M059J (cell line): ENCODE measurements at places on chromosomes 1 and 21. TPM values are rescaled to one million over a fixed set of nuclear protein-coding genes. Genes with fewer than 3 reads are reported as not detected.

DNA sequence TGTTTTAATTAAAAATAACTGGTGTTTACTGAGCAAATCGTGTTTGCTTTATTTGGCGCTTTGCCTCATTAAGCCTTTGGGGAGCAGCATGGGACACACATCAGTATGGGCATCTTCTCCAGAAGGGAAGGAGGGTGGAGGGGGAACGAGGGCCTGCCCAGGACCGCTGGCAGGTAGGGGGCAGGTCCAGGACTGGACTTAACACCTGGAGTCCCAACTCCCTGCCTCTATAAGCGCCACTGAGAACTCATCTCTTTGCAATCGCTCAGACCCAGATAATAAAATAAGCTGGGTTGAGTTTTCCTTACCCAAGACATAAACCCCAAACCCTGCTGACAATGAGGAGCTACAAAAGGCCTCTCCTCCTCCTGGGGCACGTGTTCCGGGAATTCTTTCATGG, 15.1 kb downstream of the ABCG1 start:
- no peak for DNase-seq

GRCh38 chr1:6476483-6476882, 10.5 kb upstream of the TNFRSF25 start:
- DNase-seq = no peak

DNA sequence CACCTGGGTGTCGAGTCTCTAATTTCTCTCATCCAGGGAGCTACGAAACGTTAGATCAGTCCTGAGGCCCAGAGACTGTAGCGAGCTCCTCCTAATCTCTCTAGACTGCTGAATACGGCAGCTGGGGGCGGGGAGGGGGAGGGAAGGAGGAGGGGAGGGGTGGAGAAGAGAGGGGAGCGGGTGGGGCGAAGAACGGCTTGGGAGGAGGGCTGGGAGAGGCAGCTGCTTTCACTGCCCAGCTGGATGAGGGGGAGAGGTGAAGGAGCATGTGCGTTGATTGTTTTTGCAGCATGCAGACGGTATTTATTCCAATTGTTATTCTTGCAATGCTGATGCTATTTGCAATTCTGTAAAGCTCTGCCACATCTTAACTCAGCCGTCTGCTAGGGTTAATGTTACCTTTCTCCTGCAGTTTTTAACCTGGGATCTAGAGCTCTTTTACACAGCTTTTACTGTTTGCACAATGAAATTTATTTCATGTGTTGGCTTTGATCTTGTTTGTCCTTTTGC, 790 bp downstream of the DNAJC6 start:
- DNase-seq = no peak

DNA sequence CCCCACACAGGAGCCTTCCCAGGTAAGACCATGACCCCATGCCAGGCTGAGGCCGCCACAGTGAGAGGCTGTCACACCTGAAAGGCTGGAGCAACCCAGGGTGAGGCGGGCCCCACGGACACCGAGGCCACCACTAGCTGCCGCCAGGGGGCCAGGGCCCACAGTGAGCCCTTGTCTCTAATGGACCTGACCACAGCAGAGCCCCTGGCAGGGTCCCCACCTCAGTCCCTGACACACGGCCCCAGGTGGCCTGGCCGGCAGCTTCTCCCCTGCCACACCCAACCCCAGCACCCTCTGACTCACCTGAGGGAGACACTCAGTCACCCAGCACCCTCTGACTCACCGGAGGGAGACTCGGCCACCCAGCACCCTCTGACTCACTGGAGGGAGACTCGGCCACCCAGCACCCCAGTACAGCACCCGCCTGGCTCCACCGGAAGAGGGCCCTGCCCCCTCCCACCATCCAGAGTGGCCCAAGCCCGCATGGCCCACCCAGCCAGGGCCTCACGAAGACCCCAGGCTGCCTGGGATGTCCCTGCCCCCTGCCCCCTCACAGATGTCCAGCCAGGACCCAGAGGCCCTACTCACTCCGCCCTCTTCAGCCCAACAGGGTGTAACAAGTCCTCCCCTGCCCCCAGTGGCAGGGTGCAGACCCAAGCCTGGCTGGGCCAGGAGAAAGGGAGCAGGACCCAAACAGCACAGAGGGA, 4.4 kb downstream of the DVL1 start:
- peak; percentile 81 for DNase-seq

GRCh38 chr1:173276922-173277800, 70.0 kb upstream of the TNFSF4 start:
- no peak for DNase-seq

- no peak for DNase-seq
Measured at GRCh38 chr1:36367066-36367465, 18.7 kb downstream of the STK40 start.

DNA sequence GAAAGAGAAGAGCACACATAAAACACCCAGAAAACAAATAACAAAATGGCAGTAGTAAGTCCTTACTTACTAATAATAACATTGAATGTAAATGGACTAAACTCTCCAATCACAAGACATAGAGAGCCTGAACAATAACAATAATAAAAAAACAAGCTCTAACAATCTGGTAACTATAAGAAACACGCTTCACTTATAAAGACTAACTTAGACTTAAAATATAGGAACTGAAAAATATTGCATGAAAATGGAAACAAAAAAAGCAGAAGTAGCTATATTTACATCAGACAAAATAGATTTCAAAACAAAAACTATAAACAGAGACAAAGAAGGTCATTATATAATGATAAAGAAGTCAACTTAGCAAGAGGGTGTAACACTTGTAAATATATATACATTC, 83.1 kb upstream of the LYPLAL1 start:
- no peak for DNase-seq

GRCh38 chr1:83857103-83857502, 141.8 kb downstream of the TTLL7 start:
- peak; percentile 12 for DNase-seq

- DNase-seq = no peak
Measured at GRCh38 chr1:8356256-8357209, 38.6 kb downstream of the SLC45A1 start.

DNA sequence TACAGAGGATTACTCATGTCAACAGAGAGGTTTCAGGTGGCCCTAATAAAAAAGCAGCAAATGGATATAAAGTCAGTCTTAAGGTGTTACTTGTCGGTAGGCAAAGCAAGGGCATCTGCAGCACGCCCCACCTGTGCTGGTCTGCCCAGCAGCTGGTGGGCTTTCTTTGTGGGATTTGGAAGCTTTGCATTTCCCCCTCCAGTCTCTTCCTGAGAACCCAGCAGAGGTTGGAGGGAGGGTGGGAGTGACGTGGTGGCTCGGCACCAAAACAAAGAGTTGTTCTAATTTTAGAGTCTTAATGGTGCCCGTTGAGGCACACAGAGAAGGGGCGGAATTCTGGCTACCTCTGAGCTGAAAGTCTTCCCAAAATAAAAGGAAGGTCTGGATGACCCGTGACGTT, 4.8 kb upstream of the PCBP3 start:
- DNase-seq = no peak

DNA sequence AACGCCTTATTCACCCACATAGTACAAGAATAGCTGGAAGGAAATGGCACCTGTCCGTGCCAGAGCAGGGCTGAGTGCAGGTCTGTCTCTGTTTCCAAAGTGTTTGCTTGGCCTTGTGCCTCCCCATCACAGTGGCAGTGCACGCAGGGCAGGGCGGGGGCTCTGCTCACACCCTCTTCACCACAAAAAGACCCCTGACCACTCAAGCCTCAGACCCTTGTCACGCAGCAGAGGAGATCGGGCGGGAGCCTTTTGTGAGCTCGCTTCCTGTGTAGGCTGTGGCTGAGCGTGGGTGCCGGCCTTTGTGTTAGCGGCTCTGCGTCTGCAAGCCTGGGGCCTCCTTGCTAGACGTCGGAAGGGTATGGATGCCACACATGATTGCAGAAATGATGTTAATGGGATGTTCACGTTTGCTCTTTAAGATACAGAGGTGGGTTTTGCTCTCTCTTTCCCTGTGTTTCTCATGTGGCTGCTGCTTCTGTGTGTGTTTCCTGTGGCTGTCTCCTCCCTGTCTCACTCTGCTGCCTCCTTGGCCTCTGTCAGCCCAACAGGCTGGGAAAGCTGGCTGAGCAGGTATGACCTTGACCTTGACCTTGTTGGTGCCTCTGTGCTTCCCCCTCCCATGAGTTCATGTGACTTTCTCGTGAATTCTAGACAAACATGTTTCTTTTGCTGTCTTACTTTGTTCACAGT, 45.4 kb downstream of the S100B start:
- DNase-seq = no peak

DNA sequence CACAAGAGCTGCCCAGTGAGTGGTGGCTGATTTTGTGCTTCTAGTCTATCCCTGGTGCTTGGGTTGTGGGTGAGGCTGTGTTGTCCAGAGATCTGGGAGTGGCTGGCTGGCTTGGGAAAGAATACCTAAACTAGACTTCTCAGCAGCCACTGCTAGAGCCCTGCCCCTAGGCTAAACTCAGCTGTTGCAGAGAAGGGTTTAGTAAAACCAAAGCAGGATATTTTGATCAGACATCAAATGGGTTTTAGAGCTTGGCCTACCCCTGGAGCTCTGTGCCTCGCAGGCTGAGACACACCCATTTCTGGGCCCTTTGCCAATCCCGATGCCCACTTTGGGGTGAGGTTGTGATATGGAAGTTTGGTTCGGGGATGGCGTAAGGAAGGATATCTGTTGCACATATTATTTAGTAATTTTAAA, 88.5 kb downstream of the UCK2 start:
- DNase-seq = no peak

DNA sequence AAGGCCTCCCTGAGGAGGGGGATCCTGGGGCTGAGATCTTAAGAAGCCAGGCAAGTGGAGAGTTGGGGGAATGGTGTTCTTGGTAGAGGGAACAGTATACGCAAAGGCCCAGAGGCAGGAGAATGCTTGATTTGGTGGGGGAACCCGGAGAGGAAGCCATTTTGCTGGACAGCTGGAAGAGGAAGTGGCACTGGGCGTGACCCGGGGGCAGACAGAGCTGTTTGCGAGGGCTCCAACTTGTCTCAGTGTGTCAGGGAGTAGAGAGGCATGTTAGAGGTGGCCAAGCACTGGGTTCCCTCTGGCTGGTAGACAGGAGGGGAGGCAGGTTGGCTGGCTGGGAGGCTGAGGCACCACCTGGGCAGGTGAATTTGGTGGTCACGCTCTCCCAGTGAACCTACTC, 96.3 kb upstream of the ACTL8 start:
- DNase-seq = no peak

DNA sequence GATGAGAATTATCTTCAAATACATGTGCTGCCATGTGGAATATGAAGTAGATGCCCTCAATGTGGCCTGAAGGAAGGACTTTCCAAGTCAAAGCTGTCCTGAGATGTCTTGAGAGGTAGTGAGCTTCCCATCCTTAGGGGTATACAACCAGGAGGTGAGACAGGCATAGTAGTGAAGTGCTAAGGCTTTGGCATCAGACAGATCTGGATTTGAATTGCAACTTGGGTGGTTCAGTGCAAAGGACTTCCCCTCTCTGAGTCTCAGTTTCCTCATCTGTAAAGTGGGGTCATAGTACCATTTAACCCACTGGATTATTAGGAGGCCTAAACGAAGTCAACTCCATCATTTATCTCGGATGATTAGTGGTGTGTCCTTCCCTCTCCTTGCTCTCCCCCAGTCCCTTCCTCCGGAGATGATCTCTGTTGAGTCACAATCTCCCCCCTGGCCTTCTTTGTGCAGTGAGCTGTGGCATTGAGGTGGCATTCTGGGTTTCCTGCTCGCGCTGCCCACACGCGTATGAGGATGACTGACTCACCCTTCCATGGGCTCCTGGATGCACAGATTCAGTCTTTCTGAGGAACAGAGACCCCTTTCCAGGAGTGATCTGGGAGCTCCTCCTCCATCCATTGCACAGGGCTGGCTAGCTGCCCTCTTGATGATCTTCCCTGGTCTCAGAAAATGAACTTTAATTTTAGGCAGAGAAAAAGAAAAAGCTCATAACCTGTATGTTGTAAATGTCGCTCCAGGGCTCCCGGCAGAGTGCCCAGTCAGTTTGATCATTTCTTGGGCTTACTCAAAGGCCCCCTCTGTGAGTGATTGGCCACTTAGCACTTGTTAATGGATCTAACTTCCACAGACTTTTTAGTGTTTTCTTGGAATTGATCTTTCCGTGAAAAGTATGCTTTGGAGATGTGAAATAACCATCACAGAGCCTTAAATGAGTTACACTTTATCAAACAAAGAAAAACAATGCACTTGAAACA, 354.6 kb downstream of the PTPRU start:
- DNase-seq = peak; percentile 96

GRCh38 chr1:248849637-248850036, 9.2 kb downstream of the ZNF692 start:
- DNase-seq = no peak

DNA sequence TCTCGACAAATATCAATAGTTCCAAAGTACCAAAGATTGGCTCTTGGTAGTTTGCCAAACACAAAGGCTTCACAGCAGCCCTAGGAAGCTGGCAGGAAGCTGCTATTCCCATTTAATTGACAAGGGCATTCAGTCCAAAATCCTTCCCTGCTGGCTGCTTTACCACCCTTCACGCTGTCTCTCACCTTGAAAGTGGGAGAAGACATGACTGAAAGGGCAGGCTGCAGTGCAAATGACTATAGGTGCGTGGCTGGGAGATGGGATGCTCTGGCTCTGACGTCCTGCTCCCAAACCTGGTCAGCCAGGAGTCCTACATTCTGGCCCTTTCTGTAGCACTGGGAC, 3.8 kb upstream of the CSF1 start:
- DNase-seq = no peak

- DNase-seq = no peak
Measured at GRCh38 chr1:229554886-229555621, 3.5 kb downstream of the ABCB10 start.

GRCh38 chr1:114353262-114353661, 157.7 kb downstream of the TRIM33 start:
- peak; percentile 61 for DNase-seq

DNA sequence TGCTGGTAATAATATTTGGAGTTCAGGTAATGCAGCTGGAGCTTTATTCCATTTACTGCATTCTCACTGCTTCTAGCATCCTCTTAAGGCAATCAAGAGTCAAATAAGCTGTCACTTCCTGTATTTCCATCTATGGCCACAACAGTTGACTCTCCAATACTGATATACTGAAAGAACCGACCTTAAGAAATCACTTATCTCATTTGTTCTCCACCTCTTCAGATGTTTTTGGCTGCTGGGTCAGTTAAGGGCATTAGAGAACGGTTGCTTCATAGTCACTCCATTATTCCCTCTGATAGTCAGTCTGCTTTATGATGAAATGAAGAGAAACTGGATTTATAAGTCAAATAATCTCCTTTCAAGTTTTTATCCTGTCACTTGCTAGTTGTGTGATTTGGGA, 14.2 kb upstream of the RGS4 start:
- DNase-seq = no peak

NBL1 gene
- total RNA-seq = 30.7 and 36.9 TPM in 2 replicates

GPR37L1 gene
- not detected in 2 replicates for total RNA-seq

CELA3A gene
- total RNA-seq = not detected in 2 replicates

TMEM52 gene
- not detected in 2 replicates for total RNA-seq

LRRC39 gene
- total RNA-seq = 0.07 and 0.20 TPM in 2 replicates
